ENCODE measurements at places on chromosomes 5 and 9. TPM values are rescaled to one million over a fixed set of nuclear protein-coding genes. Genes with fewer than 3 reads are reported as not detected.

Gene CBY3
- not detected for total RNA-seq

Gene CCDC127
- 4.9 TPM for total RNA-seq

Gene KCTD16
- total RNA-seq: 2.5 TPM

Gene REEP2
- total RNA-seq: 0.80 TPM

Gene OR2Y1
- not detected for total RNA-seq

Gene LCN1
- not detected for total RNA-seq

Gene FGF1
- 0.97 TPM for total RNA-seq

Gene TMEM252
- total RNA-seq: 0.30 TPM

Gene SUSD1
- total RNA-seq: 49.4 TPM

Gene GMCL2
- total RNA-seq: not detected

Gene RNF20
- total RNA-seq: 50.7 TPM

Gene CDK9
- total RNA-seq: 96.2 TPM

Gene TAF9
- total RNA-seq: 35.7 TPM

Gene ADAMTS12
- total RNA-seq: 7.6 TPM

Gene ZNF622
- 28.1 TPM for total RNA-seq

Gene GOLM1
- total RNA-seq: 16.7 TPM

Gene CREBRF
- 50.2 TPM for total RNA-seq

All from lower lobe of right lung (tissue), 2 donors.